ENCODE measurements at places on chromosomes 7 and 10.

GRCh38 chr10:1128649-1129048 is 72.5 kb downstream of the WDR37 start:
- no peak for DNase-seq

DNA sequence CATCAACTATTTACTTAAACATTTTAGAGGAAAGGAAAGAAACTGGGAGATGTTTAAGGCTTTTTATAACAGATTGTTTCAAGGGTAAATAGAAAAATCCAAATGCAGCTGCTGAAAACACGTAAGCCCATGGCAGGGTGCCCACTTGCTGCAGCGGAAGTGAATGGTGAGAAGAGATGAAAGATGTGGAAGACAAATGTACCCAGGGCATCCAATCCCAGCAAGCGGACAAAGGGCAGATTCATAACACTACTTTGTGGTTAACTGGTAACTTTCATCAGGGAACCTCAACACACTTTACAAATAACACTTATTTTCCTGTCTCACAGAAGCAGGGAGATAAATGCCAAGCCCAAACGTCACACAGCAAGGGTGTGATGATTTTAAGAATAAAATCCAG is 358.4 kb downstream of the KCNMA1 start:
- no peak for DNase-seq

- no peak for DNase-seq
These were observed 134.3 kb upstream of the PDE1C start for GRCh38 chr7:32204361-32205018.

GRCh38 chr7:36090976-36091873 is 61.8 kb upstream of the EEPD1 start:
- no peak for DNase-seq
